ENCODE measurements at places on chromosomes 7 and 10.

GRCh38 chr7:110257673-110258072, 833.3 kb upstream of the LRRN3 start:
- no peak for DNase-seq

DNA sequence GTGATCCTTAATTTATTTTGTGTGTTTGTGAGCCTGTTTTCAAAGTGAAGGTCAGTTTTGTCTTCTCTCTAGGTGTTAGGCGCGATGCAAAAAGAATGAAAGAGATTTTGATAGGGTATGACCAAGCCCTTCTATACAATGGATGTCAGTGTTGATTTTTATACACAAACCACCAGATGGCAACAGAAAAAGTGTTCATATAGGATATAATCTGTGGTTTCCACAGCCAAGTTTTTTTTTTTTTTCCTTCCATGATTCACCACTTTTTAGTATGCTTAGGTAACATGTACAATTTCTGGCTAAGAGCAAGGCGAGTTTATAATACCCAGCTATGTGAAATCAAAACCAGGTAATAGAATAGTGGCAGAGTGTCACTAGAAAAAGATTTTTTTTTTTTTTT, 8.1 kb downstream of the SDK1 start:
- DNase-seq: no peak

DNA sequence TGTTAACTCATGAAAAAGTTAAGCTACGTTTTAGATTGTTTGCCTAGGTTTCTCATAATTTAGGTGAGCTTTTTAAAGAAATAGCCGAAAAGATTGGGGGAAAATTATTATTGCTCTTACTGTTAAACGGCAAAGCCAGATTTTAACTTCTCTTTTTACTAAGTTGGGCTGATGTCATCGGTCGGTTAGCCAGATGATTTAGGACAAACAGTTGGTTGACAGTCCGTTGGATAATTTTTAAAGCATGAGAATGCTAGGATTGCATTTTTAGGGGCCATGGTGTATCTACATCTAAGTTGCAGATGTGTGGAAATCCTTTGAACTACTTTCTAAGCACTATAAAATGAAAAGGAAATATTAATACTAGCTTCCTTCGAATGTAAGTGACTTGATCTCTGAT, 280.9 kb upstream of the AKR1E2 start:
- DNase-seq: no peak

GRCh38 chr10:71796749-71797405, 23.6 kb upstream of the VSIR start:
- no peak for DNase-seq

DNA sequence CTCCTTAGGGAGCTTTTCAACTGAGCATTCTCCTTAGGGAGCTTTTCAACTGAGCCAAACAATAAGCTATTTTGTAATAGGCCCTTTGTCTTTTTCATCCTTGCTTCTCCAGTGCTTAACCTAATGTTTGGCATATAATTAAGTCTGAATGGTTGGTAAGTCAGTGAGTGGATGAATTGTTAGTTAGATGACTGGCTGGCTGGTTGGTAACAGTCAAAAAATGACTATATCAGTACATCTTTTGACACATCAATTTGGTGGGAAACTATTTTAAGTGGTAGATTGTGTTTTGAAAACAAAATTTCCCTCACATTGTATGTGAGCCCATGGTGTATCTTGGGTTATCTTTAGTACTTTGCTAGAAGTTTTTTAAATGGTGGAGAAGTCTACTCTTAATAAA, 16.4 kb downstream of the ING3 start:
- DNase-seq: no peak

- no peak for DNase-seq
These were observed 213.8 kb downstream of the MGMT start for GRCh38 chr10:129680661-129681344.

- DNase-seq: peak; percentile 82
These were observed 1.7 kb downstream of the TRIM8 start for GRCh38 chr10:102645741-102646609.

- peak; percentile 33 for DNase-seq
These were observed 190.9 kb downstream of the REEP3 start for GRCh38 chr10:63711867-63712716.

- DNase-seq: peak; percentile 87
These were observed 40.5 kb upstream of the SLF2 start for GRCh38 chr10:100872034-100872791.

DNA sequence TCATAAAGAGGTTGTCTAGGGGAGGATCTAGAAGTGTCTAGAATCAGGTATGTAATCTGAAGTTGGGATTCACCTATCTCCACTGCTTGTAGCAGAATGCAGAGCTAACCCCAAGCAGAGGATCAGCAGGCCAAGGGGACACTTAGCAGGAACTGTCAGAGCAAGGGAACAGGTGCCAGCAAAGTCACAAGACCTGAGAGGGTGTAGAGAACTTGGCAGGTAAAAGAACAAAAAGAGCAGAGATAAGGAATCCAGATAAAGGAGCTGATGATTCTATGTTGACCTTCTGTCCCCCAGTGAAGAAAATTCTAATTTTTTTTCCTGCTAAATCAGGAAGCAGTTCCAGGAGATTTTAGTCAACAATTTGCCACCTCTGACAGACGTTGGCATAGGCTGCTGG, 91.4 kb upstream of the CCDC71L start:
- no peak for DNase-seq

DNA sequence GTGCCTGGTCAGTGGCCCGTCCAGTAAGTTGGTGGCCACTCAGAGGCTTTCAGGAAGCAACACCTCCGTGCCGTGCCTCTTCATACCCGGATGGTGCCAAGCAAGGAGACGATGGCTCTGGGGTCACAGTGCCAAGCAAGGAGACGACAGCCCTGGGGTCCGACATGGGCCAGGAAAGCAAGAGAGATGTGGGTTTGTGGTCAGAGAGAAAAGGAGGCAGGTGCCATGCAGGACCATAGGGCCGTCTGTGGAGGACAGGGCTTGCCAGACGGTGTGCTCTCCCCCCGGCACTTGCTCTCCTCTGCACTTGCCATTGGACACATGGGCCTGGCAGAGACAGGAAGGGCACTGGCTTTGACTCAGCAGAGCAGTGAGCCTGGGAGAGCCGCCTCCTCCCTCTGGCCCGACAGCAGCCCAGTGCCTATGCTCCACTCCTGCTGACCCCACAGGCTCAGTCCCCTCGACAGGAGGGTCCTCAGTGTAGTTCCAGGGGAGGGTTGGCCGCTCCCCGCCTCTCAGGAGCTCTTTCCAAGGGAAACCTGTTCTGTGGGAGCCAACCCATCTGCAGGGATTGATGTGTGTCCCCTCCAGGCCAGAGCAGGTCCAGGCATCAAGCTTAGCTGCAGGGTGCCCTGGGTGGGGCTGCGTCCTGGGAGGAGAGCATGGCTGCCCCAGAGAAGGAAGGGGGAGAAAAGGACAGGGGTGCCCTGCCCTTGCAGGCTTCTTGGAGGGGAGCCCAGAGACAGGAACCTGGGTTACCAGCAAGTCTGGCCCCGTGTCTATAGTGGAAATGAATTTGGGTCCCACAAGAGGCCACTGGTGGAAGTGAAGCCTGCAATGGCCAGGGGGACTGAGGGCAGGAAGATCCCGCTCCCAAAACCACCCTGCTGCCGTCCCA, 7.6 kb upstream of the CALML5 start:
- no peak for DNase-seq

DNA sequence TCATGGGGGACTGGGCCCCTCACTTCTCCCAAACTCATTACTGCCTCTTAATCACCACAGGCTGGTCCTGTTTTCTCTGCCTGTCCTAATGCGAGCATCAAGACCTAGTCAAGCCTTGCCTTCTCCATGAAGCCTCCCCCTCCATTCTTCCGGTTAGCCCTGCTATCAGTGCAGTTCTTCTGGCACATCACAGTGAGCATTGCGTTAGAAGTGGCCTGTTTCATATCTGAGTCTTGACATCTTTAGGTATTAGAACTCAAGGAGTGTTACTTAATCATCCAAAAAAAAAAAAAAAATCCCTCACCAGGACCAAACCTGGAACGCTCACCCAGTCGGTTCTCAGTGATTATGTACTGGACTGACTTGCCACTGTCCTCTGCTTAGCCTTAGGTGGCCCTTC, 17.4 kb downstream of the SNX10 start:
- DNase-seq: no peak

GRCh38 chr10:11205030-11205772, 187.5 kb downstream of the CELF2 start:
- DNase-seq: peak; percentile 20

DNA sequence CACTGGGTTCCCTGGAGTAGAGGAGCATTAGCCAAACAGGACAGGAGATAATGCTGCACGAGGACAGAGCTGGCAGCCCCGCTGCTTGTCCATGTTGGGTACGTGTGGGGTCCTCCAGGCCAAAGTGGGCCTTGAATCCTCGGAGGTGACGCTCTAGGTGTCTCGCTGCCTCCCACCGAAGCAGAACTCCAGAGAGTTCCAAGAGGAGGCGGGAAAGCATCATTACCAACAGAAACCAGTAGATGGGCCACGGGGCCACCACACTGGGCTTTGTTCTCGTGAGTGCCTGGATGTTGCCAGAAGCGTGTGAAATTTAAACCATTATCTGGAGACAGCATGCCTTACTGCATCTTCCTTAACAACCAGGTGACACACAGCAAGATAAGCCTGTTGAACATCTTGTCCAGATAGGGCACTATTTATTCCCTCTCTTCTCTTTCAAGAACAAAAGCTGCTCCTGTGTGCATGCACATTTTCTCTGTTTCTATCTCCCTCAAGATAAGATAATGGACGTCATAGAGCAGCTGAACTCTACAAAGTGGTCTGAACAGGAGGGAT, 56.8 kb downstream of the TNS3 start:
- no peak for DNase-seq

GRCh38 chr7:155824227-155824886, 12.1 kb upstream of the SHH start:
- DNase-seq: no peak

- DNase-seq: peak; percentile 60
These were observed 75.3 kb downstream of the INPP5A start for GRCh38 chr10:132612571-132613504.

DNA sequence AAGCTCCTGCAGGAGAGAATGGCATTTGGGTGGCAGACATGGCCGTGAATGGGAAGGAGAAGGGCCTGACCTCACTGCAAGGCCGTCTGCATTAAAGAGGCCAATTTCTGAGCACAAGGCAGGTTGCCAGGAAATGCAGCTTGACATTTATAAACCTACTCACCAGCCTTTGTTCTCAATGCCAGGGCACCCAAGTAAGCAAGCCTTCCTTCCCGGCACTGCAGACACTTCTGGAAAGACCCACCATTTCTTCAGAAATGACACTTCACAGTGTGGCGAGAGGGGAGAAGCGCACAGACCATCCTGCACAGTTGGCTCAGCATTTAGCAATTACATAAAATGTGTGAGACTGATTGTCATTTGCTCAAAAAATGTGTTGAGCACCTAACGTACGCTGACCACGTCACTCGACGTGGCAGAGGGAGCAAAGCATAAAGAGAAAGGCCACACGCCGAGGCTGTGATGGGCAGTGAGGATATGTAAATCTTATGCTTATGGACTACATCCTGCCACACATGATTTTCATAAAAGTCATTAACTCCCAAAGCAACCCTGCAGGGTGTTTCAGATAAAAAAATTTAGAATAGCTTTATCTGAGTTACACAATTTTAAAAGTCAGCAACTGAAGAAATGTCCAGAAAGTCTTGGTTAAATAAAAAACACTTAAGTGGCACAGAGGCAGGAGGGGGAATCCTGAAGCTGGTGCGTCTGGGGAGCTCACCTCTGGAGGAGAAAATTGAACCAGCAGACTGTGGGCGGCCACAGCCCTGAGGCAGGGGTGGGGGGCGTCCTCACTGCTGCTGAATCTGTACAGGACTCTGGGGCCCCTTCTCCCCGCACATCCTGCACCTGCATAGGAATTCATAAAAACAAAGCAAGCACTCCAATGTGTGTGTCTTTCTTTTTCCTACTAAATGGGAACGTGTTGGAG, 543.8 kb downstream of the PTPRN2 start:
- no peak for DNase-seq

GRCh38 chr7:141660259-141660658, 41.7 kb downstream of the DENND11 start:
- DNase-seq: no peak

DNA sequence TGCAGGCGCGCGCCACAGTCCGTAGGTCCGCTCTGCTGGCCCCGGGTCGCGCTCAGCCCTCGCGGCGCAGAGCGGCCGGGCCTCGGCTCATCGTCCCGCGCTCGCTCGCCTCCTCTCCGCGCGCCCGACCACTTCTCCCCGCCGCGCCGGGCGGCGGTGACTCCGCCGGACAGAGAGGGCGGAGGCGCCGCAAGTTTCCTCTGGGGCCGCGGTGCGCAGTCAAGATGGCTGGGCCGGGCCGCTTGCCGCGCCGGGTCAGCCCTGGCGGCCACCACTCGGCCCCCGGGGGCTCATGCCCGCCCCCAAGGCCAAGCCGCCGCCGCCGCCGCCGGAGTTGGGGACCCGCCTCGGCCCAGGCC, 441 bp downstream of the FZD8 start:
- peak; percentile 33 for DNase-seq

DNA sequence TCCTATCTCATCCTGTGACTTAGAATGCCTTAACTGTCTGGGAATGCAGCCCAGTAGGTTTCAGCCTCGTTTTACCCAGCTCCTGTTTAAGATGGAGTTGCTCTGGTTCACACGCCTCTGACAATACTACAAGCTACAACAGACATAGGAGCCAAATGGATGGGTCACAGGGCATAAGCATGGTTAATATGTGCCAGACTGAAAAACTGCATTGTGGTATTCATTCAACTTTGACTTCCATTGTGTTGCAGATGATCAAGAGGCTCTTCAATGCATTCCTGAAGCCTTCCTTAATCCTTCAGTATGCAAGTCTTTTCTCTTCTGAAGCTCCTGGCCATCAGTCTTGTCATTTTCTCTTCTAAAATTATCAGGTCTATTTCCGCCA, 20.3 kb upstream of the RNF32 start:
- DNase-seq: peak; percentile 34

DNA sequence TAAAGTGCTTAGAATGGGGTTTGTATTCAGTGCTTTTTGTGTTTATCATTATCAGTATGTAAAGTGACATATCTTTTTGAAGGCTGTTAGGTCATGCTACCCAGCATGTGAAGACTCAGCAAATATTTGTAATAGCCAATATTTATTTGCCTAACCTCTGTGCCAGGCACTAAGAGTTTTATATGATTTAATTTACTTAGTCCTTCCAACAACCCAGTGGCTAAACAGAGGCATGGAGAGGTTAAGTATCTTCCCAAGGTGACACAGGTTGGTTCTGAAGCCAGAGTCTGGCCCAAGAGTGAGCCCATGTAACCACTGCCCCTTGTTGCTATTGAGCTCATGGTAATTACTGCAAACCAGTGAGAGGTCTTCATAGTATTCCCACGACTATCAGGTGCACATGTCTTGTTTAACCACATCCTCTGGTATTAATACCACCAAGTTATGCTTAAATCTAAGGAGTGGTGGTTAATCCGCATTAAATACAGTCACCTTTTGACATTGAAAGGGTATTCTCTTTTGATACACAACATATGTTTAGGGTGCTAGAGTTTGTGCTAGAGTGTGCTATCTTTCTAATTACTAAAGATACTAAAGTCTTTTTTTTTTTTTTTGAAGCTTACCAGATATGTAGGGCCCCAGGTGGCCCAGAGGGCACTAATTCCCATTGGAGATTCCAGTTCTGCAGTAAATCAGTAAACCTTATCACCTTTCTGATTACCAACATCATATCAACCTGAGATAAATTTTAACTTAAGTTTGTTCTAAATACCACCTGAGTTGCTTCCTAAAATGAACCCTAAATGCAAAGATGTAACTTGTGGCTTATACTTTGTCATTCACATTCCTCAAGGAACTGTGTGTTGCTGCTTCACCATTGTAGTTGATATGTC, 2.9 kb downstream of the ADD3 start:
- no peak for DNase-seq

All from ELF-1 (cell line).